NCI-H526 (cell line): ENCODE measurements at places on chromosomes 6 and 20.

DNA sequence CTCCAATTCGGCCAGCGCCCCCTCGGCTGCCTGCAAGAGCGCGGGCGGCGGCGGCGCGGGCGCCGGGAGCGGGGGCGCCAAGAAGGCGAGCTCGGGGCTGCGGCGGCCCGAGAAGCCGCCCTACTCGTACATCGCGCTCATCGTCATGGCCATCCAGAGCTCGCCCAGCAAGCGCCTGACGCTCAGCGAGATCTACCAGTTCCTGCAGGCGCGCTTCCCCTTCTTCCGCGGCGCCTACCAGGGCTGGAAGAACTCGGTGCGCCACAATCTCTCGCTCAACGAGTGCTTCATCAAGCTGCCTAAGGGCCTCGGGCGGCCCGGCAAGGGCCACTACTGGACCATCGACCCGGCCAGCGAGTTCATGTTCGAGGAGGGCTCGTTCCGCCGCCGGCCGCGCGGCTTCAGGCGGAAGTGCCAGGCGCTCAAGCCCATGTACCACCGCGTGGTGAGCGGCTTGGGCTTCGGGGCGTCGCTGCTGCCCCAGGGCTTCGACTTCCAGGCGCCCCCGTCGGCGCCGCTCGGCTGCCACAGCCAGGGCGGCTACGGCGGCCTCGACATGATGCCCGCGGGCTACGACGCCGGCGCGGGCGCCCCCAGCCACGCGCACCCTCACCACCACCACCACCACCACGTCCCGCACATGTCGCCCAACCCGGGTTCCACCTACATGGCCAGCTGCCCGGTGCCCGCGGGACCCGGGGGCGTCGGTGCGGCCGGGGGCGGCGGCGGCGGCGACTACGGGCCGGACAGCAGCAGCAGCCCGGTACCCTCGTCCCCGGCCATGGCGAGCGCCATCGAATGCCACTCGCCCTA is 963 bp downstream of the FOXF2 start:
- peak; percentile 70 for DNase-seq

DNA sequence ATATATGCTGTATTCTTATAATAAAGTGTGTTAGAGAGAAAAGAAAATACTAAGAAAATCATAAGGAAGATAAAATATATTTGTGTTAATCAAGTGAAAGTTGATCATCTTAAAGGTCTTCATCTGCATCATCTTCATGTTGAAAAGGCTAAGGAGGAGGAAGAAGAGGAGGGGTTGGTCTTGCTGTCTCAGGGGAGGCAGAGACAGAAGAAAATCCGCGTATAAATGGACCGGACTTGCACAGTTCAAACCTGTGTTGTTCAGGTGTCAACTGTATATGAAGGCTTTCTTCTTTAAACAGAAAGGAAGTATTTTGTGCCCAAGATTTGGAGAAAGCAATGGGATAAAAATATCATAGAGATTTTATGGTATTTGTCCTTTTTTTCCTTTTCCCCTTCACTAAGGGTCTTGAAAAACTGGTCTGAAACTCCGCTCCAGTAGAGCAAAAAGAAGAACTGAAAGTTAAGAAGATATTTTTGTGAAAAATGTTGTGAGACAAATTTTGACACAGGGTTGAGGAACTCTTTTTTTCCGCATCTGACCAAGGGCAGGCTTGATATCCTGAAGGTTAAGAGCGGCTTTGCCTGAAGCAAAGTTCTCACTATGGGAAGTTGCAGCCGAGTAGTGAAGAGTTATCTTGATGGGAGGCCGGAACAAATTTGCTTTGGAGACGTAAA is 350.7 kb downstream of the LAMA2 start:
- DNase-seq = no peak

DNA sequence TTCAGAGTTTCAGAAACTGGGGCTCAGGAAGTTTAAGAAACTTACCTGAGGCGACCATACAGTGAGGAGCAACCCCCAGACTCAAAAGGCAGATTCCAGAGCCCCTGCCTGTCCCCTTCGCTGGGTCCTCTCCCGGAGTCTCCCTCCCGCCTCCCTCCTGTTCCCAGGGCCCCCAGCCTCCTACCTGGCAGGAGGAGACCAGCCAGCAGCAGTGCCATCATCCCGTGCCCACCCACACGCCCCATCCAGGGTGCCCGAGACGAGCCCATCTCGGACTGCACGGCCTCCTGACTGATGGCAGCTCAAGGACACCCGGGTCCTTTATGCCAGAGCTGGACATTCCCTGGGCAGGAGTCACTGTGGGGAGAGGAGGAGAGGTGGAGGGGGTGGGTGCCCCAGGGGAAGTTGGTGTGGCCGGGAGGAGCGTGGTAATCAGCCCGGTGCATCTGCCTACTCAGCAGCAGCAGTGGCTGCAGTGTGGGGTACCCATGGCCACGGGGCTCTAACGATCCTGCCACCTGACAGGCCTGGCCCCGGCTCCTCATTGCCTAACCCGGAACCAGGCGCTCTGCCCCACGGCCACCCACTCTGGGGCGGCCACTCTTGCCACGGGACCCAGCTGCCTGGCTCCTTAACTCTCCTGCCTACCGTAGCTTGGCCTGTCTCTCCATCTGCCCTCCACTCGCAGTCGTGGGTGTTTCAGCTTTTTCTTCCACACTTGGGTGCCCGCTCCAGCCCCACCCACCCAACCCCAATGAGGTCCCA is at the start of gene CDSN:
TSS of gene CDSN (minus strand) at position 296 of the 765 bp plus-strand sequence. CDS start at position 269, 27 bp downstream.
- DNase-seq = no peak

- no peak for DNase-seq
These were observed 59.6 kb upstream of the SALL4 start for GRCh38 chr20:51861726-51862466.

- DNase-seq = no peak
These were observed 114.5 kb downstream of the JAG1 start for GRCh38 chr20:10559266-10559665.

DNA sequence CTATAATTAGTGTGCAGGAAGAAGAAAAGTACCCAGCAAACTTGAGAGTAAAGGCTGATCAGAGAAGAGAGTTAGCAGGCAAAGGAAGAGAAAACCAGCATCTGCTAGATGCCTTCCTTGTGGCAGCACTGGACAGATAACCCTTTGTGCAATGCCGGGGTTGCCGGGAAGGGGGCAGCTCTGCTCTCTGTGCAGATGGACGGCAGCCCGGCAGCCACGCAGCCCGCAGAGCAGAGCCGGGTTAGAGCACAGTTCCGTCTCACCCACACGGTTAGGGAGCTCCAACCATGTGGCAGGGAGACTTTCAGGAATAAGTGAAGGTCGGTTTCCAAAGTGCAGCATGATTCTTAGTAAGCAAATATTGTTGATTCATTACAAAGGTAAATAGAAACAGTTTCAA is 80.0 kb upstream of the RPS6KA2 start:
- peak; percentile 55 for DNase-seq

DNA sequence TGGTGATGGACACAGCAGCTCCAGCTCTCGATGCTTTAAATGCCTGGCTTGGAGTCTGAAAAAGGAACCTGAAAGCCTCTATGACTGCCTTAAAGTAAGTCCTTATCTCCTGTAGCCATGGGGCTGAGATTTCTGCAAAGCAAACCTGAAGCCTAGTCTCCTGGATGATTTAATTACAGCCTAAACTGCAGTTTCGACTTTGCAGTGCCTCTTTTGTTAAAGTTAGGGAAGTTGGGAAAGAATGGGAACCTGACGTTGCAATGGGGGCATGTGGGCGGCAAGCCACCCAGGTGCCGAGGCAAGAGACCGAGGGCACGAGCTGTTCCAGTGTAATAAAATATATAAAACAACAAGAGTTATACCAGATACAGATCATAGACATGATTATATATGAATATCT is 11.7 kb upstream of the TCFL5 start:
- DNase-seq = no peak

DNA sequence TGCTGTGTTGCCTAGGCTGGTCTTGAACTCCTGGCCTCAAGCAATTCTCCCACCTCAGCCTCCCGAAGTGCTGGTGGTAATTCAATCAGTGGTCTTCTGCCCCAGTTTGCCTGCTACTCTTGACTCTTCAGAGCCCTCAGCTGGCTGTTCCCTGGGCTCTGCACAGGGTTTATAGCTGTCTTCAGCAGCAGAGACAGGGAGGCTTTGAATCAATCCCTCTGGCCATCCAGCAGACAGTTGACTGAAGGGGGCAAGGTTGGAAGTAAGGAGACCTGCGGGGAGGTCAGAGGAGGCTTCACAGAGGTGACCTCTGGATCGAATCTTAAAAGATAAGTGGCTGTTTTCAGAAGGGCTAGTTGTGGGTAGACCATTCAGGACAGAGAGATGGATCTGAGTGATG is 26.0 kb upstream of the KIF3B start:
- no peak for DNase-seq

- DNase-seq = peak; percentile 89
These were observed 74.4 kb upstream of the CHD6 start for GRCh38 chr20:41692479-41693135.

GRCh38 chr6:25601800-25602673 is 50.0 kb upstream of the SCGN start:
- DNase-seq = peak; percentile 57

DNA sequence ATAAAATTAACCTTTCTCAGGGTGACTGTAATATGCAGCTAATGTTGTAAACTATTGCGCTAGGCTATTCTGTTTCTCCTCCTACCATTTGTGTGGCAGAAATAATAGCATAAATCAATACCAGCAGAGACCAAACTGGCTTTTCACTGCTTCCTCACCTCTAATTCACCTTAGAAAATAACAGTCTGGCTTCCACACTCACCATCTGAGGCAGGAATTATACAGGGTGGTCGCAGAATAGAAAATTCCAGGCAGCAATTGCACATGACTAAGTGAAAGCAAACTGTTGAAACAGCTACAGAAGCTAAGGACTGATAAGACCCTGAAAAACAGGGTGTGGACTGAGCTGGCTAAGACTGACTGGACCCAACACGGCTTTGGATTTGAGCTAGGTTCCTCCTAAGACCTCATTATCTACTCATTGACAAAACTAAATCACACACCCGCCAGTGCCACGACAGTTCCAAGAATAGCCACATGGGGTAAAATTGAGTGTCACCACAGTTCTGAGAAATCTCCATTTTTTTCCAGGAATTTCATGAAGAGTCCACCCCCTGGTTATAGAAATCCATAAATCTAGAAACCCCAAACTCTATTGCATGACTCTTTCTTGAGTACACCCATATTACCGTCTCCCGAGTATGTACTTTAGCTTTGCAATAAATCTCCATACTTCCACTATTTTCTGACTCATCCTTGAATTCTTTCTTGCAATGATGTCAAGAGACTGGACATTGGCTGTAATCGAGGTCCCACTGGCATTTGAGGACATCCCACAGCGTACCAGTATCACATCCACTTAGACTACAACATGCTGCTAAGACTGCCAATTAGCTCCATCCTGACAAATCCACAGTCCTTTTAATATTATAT is 60.9 kb upstream of the KCNQ5 start:
- DNase-seq = no peak

DNA sequence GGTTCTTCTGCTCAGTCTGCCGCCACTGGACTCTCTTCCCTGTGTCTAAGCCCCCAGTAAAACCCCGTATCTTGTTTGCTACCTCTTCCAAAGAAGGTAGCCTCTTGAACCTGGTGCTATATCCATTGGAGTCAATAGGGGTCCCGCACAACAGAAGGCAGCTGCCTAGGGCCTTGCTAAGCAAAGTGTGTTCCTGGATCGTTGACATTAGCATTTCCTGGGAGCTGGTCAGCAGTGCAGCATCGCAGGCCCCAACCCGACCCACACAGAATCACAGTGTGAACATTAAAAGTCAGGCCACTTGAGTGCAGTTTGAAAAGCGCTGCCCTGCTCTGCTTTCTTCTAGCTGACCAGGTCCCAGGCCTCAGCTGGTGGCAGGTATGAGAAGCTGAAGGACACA is 2.9 kb downstream of the ADA start:
- peak; percentile 33 for DNase-seq

- DNase-seq = no peak
These were observed 1.9 kb downstream of the TAB2 start for GRCh38 chr6:149319422-149319821.

DNA sequence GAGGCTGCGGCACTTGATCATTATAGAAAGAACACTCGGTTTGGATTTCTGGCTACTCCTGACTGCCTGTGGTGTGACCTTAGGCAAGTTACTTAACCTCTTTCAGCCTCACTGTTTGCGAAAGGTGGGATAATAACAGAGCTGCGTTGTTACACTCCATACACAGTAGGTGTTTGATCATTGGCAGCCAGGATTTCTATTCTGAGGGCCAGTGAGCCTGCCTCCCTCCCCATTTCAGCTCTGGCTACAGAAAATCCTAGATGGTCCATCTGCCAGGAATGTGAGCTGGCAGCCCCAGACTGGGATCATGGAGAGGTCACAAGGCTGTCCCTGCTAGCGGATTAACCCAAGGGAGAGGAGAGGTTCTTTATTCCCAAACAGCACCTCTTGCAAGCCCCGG is 2.7 kb downstream of the KCNB1 start:
- DNase-seq = no peak

DNA sequence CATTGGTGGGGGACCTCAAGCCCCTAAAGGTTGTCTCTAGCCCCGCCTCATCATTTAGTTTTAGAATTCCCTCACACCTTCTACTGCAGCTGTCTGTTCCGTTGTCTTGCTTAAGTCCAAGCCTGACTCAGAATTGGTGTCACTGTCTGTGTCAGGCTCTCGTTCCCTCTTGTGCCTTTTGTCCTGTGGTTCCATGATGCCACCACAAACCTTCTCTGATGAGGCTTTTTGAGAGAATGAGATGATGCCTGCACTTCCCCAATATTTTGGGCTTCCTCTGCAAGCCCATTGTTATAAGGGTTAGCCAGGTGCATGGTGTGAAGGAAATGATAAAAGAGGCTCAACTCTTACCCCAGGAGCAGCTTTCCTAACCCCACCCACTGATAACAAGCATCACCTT is 8.1 kb upstream of the AKIRIN2 start:
- DNase-seq = no peak

DNA sequence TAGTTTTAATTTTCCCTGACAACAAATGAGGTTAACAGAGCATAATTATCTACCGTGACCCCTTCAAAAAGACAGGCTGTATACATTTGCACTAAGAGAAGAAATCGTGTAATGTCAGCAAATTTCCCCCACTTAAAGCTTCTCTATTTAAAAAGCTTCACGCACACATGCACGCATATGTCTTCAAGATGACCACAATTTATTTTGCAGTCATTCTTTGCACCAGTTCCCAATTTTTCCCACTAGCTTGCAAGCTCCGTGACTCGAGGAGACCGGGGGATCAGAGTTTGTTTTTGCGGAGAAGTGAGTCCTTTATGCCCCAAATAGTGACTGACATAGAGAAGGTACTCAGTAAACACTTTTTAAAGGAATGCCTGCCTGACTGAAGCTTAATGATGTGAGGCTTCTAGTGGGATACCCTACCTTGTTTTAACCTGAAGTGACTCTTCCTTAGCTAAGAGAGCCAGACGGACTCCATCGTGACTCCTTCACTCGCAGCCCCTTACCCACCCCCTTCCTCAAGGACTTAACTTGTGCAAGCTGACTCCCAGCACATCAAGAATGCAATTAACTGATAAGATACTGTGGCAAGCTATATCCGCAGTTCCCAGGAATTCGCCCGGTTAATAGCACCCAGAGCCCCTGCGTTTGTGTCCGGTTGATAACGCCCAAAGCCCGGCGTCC is 9.3 kb upstream of the NQO2 start:
- peak; percentile 46 for DNase-seq
